ENCODE measurements at places on chromosomes 11 and 22.

DNA sequence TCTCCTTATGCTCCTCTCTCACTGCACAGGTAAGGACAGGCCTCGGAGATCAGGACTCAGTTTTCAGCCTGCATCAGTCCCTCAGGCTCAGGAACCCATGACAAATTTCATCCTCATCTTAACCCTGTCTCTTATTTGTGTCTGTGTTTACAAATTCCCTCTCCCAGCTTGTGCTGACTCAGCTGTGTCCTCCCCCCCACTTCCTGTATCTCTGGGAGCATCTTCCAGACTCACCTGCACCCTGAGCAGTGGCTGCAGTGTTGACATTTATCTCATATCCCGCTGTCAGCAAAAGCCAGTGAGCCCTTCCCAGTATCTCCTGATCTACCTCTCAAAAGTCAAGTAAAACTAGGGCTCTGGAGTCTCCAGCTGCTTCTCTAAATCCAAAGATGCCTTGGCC lies 65.6 kb upstream of the VPREB1 start:
- DNase-seq: no peak

DNA sequence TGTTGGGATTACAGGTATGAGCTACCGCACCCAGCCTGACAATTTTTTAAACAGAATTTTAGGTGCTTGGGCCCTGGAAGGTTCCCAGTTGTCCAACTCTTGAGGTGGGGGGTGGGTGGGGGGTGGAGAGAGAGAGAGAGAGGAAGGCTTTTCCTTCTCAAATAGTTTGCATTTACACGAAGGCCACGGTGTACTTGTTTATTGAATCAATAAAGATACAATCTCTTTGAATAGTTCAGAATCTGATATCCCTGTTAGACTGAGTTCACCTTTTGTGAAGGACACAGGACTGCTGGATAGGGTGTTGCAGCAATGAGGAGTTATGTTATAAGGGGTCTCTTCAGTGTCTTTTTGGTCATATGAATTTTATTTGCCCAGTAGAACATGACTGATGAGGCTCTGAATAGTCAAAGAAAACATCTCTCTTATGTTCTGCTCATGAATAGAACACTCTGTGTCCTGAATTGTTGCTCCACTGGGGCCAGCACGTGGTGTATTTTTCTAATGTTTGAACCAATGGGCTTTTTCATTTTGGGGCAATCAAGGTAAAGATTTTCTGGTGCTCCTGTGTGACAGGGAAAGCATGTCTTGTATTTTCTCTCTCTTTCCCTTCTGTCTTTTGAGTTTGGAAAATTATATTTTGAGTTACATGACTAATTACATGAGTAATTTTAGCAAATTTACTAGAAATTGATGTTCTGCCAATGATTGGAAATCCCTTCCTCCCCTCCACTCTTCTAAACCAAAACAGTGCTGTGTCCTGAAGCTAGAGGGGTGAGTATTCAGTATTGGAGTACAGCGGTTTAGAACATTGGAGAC lies 61.7 kb downstream of the PTPRJ start:
- DNase-seq: no peak

GRCh38 chr11:68531129-68531693 lies 70.7 kb downstream of the PPP6R3 start:
- DNase-seq: no peak

- DNase-seq: no peak
These were observed 13.4 kb upstream of the IL17REL start for GRCh38 chr22:50025993-50026392.

- DNase-seq: no peak
These were observed at the start of gene PTPRJ for GRCh38 chr11:47980088-47980906. Gene PTPRJ, plus strand, starts transcription at chr11:47980559. Its CDS starts 354 bp downstream, at chr11:47980913.

DNA sequence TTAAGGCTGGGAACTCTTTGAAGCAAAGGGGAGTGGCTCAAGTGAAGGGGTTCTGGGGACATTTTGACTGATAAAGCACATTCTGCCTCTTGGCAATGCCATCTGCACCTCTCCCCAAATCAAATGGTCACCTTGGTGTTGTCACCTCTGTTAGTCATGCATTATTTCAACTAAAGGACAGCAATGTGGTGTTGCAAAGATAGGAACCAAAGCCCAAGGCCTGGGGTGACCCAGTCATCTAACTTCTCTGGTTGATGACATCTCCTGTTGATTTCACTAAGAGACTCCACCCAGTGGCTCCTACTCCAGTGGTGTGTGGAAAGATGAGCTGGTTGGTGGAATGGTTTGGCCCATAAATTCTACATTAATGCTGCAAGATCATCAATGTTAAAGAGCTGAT lies 7.8 kb upstream of the MS4A1 start:
- DNase-seq: no peak

DNA sequence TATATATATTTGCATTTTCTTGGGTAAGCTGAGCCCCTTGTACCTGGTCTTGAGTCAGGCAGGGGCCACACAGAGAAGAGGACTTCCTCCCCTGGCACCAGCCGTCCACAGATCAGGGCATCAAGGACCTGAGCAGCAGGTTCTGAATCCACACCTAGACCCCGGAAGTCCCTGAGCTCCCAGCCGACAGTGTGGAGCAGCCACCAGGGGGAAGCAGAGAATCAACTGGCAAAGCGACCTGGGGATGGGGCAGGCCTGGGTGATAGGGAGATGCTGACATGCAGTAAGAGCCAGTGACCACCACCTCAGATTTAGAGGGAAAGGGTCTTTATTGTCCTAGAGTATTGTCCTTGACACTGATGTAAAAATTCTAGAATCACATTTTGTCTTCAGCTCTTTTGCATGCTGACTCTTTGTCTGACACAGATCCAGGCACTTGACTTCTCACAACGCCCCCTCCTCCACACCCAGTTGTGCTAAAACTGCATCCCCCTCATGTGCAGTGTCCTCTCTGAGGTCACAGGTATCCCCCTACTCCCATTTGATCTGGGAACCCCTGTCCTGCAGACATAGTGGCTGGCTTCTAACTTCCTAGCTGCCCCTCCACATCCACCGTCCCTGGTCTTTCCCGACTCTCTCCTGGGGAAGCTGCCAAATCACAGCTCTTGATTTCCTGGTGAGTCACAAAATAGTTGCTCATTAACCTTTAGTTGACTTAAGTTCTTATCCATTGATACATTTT lies 109.3 kb downstream of the GGTLC2 start:
- peak; percentile 58 for DNase-seq

GRCh38 chr11:13009476-13009920 lies 382 bp downstream of the RASSF10 start:
- DNase-seq: no peak

Measured in activated CD4-positive, alpha-beta T cell treated with anti-CD3 and anti-CD28 coated beads for 24 hours (primary cell).